Amniotic epithelial cell (primary cell): ENCODE measurements at places on chromosomes 2 and 18.
A peak's percentile ranks its signal among the peaks of the same experiment; 100 is the strongest.

- no peak for DNase-seq
These were observed 13.8 kb upstream of the DSC3 start for GRCh38 chr18:31056296-31056695.

GRCh38 chr2:121254748-121255147 lies 30.3 kb downstream of the TFCP2L1 start:
- DNase-seq: no peak

DNA sequence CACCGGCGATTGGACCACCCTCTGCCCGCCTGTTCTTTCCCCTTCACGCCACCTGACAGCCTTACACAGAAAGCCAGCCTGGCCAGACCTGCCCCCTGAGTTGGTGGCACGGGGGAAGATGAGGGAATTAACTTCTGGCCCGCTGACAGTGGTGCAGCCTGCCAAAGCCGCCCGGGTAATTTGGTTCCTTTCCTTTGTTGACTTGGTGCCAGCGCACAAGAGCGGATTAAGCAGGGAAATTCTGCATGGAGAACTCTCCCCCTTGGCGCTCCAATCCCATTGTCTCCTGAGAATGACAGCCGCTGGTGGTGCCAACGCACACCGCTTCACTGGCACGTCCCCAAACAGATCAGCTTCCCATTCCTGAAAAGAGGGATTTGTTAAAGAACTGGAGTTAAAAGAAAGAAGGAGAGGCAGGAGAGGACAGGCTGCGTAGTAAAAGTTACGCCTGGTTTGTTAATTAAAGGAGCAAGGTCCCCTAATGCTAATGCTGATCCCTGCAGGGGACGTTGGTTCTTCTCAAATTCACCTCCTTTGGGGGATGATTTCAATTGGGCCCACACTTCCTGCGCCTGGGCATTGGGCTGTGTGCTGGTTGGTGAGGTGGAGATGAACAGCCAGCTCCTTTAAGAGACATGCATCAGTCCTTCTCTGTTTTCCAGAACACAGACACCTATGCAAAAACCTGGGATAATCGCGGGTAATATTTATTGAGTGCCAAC lies 286.8 kb downstream of the MYCN start:
- no peak for DNase-seq

GRCh38 chr2:204505946-204506345 lies 39.3 kb upstream of the PARD3B start:
- DNase-seq: peak; percentile 62

DNA sequence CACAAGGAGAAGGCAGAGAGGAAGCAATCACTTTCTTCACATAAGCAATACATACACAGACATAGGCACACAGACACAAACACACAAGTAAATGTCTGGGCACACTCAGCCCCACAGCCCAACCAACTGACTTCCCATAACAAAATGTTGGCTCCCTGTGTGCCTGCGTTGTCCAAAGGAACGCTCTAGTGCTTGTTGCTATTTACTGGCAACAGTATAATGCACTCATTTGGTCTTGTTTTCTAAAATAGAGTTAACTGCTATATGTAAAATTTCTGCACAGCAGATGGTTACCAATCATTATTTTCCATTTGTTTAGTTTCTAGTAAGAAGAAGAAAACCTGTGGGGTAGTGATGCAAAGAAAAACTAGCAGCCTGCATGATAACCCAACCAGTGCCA lies 16.5 kb downstream of the FIGN start:
- no peak for DNase-seq

- DNase-seq: no peak
These were observed 3.7 kb downstream of the IL1RL2 start for GRCh38 chr2:102190430-102191107.

DNA sequence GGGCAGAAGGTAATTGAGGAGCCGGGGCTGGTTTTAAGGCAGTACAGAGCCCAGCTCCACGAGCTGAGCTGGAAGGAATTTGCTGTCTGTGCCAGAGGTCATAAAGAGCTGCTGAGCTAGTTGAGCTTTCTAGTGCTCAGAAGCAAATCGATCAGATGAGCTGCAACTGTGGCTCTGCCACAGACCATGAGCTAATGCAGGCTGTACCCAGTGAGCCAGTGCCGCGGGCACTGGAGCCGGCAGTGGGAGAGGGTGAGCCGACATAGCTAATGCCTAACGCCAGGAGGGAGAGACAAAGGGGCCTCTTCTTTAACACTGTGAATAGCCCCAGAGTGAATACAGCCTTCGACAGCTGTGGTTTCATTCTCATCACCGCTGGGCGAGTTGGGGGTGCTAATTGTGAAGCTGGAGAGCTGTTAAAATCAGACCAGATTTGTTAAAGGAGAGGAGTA lies 410.1 kb upstream of the TCF4 start:
- DNase-seq: no peak

DNA sequence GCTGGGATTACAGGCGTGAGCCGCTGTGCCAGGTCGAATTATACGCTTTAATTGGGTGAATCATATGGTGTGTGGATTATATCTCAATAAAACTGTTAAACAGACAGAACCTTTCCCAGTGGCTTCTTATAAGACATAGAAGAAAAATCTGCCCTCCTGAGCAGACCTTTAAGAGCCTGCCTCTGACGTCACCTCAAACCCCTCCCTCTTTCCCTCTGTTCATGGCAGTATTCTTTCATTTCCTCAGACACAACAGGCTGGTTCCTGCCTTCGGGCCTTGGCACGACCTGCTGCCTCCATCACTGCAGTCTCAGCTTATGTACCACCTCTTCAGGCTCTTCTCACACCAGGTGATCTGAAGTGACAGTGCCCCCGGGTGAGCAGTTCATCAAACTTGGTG lies 14.0 kb upstream of the PDIA6 start:
- no peak for DNase-seq

GRCh38 chr2:174729797-174730697 lies 34.2 kb downstream of the CHRNA1 start:
- DNase-seq: peak; percentile 14

DNA sequence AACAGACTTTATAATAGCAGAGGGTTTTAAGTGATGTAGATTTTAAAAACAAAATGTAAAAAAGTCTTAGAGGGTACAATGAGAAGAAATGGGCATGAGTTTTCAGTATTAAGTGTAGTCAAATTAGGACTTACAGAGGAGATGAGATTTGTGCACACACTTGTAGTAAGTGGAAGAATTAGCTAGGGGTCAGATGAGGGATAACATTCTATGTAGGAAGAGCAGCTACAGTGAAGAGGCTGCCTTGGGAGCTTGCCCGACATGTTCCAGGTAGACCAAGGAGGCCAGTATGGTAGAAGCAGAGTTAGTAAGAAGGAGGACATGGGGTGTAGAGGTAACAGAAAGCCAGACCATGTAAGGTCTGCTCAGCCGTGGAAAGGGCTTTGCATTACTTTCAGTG lies 189.2 kb upstream of the DSEL start:
- peak; percentile 31 for DNase-seq

GRCh38 chr18:42296723-42297122 lies 341.7 kb downstream of the PIK3C3 start:
- peak; percentile 3 for DNase-seq

GRCh38 chr2:28833740-28834470 lies 23.3 kb downstream of the SPDYA start:
- no peak for DNase-seq

DNA sequence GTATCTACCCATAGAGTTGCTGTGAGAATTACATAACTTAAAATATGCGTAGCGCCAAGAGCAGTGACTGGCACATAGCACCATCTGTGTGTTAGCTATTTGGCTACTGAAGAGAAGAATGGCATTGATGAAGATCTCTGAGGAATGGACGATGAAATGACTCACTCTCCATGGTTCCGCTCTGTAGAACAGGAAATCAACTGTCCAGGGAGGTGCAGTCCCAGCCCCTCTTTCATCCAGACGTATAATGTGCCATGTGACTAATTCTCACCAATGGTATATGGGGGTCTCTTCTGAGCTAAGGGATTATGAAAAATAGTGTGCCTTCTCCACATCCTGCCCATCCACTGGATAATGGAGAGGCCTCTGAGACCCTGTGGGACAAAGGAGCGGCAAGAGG lies 254.8 kb downstream of the CYP26B1 start:
- DNase-seq: no peak

DNA sequence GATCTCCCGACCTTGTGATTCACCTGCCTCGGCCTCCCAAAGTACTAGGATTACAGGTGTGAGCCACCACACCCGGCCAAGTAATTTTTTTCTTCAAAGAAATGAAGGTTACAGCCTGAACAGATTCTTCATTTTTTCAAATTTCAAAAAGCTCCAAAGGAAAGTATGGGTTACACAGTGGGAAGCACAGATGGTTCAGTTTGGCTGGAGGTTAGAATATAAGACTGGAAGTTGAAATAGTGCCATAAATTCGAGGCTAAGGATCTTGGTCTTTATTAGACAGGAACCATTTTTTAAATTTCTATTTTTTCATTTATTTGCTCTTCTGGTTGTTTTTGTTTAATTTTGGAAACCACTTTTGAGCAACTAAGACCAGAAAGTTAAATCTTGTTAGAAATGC lies 120.0 kb downstream of the STK39 start:
- no peak for DNase-seq

DNA sequence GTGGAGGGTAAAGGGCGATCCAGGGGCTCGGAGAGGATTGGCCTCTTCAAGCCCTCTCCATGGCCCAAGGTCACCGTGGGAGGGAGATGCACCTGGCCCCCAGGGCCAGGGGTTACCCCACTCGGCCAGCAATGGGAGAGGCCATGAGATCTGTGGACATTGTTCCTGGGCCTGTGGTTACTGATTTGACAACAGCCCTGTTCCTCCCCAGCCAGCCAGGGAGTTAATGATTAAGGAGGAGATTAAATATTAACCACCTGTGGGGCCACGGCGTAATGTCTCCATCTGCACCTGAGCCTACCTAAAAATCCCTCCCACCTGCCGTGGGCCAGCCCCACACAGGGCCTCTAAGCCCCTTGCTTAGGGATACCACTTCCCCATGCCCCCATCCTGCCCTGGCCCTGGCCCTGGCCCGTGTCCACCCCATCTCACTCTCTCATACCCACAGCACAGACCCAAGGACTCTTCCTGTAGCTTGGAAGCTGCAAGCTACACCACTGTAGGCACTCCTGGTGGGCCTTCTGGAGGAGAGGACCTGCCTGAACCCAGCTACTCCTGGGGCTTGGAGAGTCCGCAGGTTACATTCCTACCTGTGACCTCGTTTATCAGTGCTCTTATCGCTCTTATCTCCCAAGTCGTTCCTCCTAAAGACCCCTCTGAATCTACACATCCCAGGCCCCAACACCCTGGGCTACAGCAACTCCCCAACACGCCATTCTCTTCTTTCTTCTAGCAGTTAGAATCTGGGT lies 32.1 kb downstream of the ZFP36L2 start:
- no peak for DNase-seq

- no peak for DNase-seq
These were observed 496.8 kb upstream of the RAB6C start for GRCh38 chr2:129482626-129483025.

DNA sequence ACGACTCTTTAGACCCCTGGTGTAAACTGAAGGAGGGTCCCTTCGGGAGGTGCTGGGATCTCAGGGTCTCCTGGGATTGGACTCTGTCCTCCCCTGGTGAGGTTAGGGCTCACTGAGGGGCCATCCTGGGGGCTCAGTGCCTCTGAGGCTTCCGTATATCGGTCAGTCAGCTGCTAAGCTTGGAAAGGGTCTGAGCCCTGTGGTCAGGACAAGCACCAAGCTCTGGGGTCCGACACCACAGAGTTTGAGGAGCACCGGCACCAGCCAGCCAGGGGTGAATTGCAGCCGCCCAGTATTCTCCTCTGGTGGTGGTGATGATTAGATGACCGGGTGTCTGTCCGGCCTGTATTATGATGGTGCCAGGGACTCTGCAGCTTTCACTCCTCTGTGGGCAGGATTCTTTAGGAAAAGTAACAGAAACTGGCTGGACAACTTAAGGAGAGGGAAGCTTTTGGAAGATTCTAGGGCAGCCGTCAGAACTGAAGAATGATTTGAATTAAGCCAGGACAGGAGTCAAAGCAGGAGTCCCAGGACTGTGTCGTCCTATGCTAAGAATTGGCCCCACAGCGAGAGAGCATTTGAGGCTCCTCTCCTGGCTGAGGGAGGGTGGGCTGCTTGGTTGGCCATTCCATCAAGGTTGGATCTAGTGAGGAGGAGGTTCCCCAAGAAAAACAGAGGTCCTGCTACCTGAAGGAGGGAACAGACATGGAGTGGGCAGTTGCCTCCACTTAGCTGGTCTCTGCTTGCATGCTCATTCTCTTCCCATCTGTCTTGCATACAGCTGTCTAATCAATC lies 158.6 kb upstream of the HS6ST1 start:
- no peak for DNase-seq

DNA sequence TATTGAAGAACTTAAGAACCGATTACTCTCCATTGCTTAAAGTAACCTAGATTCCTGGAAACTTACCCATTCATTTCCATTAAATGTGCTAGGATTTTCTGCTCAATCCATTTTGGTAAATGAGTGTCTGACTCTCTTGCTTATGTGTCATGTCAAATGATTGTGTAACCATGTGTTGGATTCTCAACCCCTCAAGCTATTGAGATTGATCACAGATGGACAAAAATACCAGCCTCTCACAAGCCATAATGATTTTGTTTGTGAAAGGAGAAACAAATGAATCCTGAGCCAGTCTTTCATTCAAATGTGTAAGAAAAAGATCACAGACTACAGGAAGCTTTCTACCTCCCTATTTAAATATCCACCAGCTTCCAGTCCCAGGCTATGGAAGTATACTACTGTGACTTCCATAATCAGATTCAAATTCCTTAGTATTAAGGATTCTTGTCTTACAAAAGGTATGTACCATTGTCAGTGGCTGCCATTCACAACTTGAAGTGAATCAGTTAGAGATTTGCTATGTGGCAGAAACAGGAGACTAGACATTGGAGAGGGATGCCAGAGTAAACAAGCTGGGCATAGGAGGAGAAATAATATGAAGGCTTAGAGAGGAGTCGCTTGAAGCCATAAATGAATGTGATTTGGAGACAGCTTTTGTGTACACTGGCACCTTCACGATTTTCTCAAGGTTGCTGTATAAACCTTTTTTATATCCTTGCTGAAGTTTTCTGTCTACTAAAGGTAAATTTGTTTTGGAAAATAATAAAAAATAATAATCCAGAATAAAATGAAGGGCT lies 498.5 kb upstream of the SETBP1 start:
- no peak for DNase-seq

- DNase-seq: no peak
These were observed 466.2 kb upstream of the HNRNPA3 start for GRCh38 chr2:176746411-176746810.

GRCh38 chr2:188280811-188281222 lies 10.9 kb upstream of the GULP1 start:
- peak; percentile 9 for DNase-seq
